Erythroblast (primary cell): ENCODE measurements at places on chromosomes 5 and 9.

DNA sequence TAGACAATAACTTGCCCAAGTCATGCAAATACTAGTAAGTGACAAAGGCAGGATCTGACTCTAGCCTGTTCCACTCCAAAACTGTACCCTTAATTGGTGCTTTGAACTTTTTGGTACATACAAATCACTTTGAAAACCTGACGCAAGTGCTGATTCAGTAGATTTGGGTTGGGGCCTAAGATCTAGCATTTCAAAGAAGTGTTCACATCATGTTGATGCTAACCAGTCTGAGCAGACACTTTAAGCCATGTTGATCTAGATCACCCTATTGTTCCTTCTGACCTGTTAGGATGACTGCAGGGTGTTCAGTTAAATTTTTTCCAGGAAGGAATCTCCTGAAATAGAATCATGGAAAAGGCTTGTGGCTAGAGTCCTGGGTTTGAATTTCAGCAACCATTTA, 57.7 kb upstream of the CPEB4 start:
- no peak for DNase-seq

DNA sequence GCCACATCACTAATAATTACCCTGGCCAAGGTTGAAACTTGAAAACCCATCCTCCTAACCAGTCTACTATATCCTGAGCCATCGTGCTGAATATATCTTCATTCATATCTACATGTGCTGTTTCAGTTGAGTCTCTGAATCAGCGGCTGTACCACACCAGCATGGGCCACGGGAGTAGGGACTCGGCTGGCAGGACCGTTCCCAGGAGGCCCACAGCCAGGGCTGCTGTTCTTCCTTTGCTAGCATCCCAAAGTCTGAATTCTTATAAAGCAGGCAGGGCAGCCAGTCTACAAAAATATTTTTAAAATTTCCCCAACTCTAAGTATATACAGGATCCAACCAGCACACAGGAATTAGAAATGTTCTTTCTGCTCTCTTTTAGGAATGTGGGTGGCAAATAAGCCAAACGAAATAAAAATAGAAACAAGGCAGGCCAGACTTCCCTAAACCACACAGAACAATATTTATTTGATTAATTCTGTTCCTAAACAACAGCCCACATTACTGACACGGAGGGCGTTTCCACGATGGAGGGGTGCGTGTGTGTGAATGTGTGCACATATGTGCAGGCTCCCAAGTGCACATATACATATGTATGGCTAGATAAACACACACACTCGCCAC, 42.8 kb upstream of the EQTN start:
- no peak for DNase-seq

GRCh38 chr5:143134269-143134668, 269.2 kb downstream of the NR3C1 start:
- DNase-seq = no peak

GRCh38 chr9:86945728-86946200, 1.5 kb downstream of the GAS1 start:
- DNase-seq = peak; percentile 31

DNA sequence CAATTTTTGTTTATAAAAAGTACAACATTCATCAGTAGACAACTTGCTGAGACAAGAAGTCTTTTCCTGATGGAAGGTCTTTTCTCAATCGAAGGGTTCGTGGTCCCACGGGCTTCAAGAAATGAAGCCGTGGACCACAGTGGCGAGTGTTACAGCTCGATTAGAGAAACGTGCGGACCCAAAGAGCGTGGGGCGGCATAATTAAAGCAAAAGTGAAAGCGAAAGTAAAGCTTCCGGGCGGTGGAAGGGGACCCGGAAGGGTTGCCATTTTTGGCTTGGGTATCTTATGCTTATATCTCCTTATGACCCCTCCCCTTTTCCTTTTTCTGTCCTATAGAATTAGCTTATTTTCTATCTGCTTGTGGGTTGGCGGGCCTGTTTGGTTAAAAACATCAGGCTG, 2309.4 kb upstream of the ACO1 start:
- DNase-seq = no peak

DNA sequence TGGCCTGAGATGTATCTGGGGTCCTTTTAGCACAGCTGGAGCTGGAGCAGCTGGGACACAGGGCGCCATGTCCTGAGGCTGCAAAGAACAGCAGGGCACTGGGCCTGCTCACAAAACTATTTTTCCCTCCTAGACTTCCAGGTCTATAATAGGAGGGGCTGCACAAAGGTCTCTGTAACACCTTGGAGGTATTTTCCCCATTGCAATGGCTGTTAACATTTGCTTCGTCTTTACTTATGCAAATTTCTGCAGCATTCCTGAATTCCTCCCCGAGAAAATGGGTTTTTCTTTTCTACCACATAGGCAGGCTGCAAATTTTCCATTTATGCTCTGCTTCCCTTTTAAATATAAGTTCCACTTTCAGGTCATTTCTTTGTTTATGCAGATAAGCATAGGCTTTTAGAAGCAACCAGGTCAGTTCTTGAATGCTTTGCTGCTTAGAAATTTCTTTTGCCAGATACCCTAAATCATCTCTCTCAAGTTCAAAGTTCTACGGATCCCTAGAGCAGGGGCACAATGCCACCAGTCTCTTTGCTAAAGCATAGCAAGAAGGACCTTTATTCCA, 130.8 kb downstream of the PCSK1 start:
- DNase-seq = no peak

DNA sequence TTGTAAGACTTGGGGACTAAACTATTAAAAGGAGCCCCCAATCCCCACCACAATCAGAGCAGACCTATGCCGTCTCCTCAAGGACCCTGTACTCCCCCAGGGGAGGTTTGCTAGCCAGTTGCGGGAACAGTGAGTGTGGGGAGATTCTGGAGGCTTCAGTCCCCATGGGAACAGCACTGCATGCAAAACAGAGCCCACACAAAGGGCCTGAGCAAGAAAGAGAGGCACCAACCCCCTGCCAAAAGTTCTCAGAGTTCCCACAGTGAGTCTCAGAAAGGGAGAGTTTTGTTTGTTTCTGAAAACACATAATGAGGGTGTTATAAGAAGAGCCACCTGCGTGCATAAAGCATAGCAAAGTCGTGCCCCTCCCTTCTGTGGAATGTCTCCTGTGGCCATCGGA, 56.6 kb downstream of the CFAP90 start:
- no peak for DNase-seq

DNA sequence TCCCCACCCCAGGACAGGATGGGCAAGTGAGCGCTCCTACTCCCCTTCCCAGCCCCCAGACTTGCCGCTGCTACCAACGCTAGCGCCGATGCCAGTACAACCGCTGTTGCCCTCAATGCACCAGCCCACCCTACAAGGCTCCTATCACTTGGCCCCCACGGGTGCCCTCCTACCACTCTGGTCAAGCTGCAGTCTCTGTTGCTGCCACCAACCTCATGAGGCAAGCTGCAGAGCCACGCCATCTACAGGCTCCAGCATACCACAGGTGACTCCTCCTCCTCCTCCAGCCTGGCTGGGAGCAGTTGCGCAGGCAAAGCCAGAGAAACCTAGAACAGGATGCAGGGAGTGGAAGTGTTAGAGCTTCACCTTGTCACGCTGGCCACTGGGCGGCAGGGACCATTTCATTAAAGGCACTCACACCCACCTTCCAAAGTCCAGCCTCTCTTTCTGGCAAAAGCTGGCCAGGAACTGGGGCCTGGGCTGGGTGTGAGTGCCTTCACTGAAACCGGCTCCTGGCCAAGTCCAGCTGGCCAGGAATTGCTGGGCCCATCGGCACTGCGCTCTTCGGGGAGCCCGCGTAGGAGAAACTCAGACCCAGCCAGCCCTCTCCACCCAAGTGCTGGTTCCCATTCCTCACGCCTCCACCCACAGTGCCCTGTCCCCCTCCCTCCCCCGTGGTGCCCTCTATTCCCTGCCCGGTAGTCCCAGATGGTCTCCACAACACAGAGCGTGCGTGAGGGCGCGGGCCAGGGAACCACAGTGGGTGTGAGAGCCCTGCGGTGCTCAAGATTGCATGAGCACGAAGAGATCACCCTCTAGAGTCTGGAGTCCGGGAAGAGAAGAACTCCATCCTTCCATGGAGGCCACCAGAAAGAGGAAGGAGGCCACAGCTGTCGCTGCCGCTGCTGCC, 1.6 kb upstream of the PCAT7 start:
- DNase-seq = no peak

DNA sequence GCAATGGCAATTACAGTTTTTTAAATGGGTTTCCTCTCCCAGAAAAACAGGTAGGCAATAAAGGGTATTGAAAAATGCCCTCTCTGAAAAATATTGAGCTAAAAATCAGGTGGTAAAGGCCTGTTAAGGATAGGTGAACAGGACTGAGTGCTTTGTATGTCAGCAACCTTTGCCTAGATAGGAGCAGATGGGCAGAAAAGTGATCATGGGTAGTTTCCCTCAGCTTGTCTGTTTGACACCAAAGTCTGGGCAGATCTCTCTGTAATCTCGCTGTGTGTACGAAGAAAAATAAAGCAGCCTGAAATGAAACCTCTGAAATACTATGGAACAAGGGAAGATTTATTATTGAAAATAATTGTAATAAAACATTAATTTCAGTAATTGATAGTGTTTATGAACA, 15.8 kb downstream of the RNF180 start:
- DNase-seq = no peak

DNA sequence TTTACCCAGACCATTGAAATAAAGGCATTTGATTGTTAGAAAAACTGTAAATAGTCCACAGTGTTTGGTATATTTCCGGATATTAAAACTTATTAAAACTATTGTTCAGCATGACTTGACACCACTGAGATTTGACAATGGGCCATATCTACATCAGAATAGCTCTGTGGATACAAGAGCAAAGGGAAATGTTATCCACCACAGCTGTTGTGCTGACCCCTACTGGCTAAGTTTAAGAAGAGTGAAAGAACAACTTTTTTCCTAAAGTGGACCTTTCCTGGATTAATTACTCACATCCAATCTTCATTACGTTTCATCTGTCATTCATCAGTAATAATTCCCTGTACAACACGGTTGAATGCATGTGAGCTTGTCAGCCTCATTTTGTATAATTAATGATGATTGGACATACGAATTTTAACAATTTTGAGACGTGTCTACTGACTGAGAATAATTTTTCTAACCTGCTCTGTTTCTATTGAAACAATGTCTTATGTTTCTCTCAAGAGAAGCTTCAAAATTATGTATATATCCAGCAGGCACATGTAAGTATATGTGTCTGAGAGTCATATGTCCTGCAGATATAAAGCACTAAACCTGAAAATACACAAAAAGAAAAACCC, 1952.6 kb downstream of the MAT2B start:
- DNase-seq = peak; percentile 27

- no peak for DNase-seq
Observed at GRCh38 chr5:175596761-175597189, 61.1 kb upstream of the HRH2 start.

GRCh38 chr5:922436-923280, 30.0 kb downstream of the TRIP13 start:
- no peak for DNase-seq

- DNase-seq = no peak
Observed at GRCh38 chr9:3035579-3036332, 191.9 kb upstream of the PUM3 start.

GRCh38 chr5:4156889-4157288, 561.3 kb downstream of the IRX1 start:
- DNase-seq = no peak

- no peak for DNase-seq
Observed at GRCh38 chr5:143065185-143065965, 295.2 kb downstream of the ARHGAP26 start.

DNA sequence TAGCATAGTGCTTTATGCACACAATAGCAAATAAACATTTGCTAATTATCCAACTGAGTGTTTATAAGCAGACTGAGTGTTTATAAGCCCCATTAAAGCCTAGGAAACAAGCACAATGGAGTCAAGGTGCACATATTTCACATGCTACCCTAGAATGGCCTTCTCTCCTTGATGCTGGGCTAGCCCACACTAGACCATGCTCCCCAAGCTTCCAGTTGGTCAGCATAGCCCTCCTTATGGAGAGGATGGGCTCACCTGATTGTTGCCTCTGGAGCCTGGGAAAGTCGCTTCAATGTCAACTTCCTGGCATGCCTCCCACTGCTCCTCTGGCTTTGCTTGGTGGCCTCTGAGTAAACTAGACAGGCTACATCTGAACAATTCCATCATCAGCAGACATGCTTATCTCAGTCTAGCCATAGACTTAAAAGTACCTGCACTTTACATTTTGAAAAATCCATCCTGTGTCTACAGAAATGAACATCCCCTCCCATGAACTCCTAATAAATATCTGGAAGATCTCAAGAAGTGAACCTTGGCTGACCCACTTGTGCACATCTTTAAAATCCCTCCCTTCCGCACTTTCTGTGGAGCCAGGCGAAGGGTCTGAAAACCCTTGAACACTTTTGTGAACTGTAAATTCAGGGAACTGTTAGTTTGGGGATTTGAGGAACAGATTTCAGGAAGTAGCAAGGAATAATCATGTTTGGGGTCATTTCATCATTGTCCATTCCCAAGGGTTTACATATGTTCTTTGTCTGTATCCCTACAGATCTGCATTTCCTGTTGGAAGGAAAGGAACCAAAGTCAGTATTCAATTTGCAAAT, 486.6 kb downstream of the ARHGEF28 start:
- no peak for DNase-seq

DNA sequence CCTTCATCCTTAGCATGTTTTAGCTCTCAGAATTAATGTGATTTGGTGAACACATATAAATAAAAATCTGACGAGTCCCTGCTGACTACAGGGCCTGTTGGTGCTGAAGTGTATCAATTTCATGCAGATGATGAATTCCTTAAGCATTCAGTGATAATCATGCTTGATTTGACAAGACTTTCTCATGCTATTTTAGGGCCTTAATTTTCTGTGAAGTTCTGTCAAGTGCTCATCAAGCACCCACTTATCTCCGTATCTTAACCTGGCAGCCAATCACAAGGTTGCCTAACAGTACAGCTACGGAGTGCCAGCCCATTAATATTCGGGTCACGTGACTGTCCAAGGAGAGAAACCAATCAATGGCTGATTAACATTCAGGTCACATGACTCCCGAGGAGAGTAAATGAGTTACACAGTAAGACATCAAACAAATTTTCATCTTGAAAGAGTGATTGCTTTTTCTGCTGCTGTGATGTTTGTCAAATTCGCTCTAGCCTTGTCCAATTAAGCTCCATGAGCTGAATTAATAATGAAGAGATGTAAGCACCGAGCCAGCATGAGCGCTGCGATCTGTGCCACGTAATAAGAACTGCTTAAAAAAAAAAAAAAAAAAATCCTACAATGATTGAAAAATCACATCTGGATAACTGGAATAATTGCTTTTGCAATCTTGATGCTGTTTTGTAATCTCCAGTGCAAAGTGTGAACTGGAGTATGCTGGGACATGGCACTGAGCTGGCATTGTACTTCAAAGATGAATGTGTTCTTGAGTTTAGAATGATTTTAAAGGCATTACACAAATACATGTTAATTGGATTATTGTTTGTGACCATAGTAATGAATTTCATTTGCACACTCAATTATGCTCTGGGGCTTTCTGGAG, 104.3 kb upstream of the SPATA31D4 start:
- DNase-seq = no peak

- DNase-seq = peak; percentile 77
Observed at GRCh38 chr9:112377087-112377486, 2.8 kb upstream of the HSDL2 start.

GRCh38 chr9:8356406-8356805, 556.8 kb upstream of the DMAC1 start:
- no peak for DNase-seq
